ENCODE measurements at places on chromosomes 7 and 10.

DNA sequence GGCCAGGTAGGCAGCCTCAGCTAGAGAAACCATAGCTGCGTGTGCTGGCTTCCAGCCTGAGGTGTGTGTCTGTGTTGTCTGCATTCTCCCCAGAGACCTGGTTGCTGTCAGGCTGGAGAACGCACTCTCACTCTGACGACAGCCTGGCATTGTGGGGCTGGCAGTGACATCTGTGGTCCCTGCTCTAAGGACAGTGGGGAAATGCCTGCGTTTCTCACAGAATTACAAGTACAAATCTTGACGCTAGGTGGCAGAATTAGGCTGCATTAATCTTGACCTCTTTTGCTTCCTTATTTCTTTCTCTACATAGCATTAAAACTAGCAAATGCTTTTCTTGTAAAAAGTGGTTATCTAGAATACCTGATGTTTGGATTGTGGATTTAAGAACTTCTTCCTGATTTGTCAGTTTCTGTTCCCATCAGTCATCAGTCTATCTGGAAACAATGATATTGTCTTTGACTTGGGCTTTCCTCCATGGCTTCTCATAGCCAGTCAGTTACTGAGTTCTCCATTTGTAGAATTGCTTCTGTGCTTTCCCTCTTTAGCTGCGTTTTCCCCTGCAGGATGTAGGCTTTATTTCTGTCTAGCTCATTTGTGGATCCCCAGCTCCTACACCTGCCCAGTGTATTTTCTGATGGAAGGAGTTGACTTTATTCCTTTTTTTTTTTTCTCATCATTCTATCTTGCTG is 86.0 kb downstream of the FANK1 start:
- peak; percentile 91 for DNase-seq

GRCh38 chr10:75508814-75509306 is 77.4 kb downstream of the LRMDA start:
- no peak for DNase-seq

DNA sequence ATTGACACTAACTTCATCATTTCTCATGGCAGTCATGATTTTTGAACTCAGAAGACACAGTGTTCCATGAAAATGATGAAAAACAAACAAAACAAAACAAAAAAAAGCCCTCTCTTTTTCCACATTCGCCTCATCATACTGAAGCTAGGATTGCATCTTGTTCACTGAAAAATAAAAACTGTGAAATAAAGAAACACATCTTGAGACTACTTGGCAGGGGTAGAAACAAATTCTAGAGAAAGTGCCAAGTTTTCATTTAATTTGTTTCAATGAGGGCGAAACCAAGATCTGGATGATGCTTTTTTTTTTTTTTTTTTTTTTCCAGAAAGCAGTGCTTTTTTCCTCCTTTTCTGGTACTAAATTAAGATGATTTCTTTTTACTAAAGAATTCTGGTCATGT is 350.4 kb upstream of the ETV1 start:
- DNase-seq: no peak

DNA sequence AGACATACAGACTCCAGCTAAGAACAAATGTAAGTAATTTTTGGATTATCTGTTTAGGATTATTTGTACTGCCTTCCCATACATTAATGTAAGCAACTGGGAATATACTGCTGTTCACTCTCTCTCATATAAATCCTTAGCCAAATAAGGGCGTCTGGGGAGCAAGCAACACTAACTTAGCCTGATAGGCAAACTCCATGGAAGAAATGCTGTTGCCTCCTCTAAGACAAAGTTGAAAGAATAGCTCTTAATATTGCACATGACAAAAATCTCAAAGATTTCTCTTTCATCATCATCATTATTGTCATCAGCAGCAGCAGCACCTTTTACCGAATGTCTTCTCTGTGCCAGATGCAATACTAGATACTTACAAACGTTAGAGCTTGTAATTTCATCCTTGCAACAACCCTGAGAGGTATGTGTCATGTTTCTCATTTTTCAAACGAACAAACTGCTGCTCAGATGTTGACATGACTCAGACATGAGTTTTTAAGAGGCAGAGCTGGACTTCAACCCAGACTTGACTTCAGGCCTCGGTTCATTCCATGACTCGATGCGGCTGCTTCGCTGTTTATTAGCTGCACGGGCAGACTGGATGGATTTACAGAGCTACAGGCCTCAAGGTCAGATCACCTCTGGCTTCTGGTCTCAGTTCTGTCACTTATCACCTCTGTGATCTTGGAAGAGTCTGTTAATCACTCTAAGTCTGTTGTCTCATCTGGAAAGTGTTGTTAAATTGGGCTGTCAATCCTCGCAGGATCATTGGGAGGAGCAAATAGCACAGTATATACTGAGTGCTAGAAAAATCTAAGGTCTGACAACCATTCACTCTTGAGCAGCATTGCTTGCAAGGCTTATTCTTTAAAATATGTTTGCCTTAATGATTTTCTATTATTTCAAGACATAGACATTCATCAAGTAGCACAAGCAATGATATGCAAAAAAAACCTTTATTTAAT is 126.3 kb upstream of the CELF2 start:
- DNase-seq: no peak

DNA sequence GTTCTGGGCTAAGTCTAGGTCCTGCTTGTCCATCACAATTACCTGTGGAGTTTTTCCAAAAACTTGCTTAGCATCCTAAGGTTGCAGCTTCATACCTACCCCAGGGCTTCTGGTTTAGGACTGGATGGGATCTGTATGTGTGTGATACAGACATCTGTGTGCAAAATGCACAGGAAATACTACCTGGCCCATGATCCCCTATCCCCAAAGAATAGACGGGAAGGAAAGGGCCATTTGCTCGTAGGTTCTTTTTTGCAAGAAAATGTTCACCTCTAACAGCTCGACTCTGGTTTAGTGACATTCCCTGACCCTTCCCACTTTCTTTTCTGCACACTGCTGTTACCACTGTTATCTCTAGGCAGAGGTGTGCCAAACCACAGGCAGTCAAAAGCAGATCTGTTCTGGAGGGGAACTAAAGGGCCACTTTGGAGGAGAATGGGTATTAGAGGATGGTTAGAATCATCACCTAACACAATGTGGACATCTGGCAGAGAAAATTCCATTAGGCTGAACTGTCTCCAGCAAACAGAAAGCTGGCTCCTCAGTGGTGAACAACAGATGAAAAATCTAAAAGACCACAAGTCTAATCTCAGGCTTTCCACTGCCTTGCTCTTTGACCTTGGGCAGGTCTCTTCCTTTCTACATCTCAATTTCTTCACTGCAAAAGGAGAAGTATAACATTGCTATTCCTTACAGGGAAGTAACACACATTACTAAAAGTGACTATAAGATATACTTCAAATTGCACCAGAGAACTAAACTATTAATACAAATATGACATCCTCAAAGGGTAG is 107.4 kb downstream of the UBE2H start:
- DNase-seq: peak; percentile 73

- no peak for DNase-seq
Measured at GRCh38 chr10:129772468-129773358, 191.4 kb downstream of the EBF3 start.

DNA sequence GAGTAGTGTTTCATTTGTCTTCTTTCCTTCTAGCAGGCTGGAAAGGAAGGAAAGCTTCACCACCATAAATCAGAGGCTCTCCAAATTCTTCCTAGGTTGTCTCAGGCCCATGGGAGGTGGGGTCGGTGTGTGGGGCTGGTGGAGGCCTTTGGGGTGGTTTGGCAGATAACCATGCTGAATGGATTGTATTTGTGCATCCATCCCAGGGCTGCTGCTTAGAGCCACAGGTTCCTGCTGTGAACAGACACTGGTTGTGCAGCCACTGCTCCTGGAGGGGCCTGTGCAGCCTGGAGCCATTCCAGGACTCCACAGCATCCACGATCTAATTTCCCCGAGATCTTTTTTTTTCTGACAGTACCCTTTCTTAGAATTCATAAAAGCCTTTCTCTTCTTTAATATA is 741.8 kb downstream of the SUGCT start:
- no peak for DNase-seq

- no peak for DNase-seq
Measured at GRCh38 chr7:45102785-45103712, 8.4 kb downstream of the TBRG4 start.

DNA sequence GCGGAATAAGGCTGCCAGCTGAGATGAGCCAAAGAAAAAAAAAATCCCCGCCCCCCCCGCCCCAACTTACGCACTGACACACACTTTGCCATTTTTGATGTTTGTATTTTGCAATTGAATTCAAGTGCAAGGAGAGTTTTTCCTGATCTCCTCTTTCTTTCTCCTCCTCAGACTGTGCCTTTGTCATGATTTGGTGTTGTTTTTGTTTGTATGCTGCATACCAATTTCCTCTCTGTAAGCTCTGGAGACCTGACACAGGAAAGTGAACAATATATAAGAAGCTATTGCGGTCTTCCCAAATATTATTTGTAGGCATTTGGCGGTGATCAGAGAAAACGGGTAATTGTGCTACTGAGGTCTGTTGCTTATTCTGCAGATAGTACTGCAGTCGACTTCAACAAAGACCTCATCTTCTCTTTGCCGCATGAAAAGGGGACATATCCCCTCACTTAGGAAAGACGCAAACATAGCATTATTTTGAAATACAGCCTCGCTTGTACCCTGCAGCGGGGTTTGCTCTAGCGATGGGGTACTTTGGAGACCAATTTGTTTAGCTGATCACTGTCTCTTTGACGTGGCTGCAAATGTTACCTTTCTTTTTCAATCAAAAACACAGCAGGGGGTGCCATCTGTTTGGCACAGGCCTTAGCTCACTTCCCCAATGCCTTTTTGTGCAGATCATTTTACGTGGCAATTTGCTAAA is 206.6 kb downstream of the SKAP2 start:
- no peak for DNase-seq

DNA sequence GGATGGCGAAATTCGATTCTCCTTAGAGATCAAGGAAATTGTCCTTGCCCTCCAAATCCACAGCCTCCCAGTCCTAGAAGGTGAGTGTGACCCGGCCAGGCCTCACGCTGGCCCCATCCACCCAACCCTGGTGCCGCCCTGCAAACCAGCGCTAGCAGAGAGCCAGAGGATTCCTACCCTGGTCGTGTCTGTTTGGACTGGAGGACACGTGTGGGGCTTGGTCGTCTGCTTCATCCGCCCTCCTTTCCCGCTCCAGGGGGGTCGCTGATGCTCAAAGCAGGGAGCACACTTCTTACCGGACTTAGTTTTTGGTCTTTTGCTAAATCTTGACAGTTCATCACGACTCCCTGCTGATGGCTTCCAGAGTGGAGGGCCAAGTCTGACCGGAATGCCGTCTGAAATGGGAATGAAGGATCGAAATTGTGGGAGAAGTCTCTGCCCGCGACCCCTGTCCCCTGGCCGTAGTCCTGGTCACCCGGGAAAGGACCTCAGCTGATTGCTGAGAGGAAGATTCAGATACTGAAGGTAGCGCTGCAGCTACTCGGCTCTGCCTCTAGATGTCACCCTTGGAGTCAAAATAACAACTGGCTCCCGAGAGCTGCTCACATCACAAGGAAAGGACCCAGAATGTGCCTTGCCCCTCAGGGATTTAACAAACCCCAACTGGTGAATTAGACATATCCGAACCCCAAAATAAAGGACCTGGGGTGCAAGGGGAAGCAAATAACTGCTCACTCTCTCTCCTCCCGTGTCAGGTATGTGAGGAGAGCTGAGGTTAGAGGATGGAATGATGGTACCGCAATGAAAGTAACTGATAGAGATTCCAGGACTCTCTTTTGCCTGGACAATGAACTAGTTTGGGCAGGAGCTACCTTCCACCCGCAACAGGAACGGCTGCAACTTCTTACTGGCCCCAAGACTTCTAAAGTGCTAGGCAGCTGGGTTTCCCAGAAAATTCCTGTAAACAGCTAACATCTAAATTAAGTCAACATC is 23.5 kb upstream of the ORC5 start:
- peak; percentile 92 for DNase-seq

GRCh38 chr7:155804431-155804831 is 7.8 kb downstream of the SHH start:
- no peak for DNase-seq

All from OCI-M1 (cell line).